ENCODE measurements at places on chromosomes 3 and 15.

- no peak for DNase-seq
Measured at GRCh38 chr3:177190756-177191681, 6.3 kb downstream of the TBL1XR1 start.

- DNase-seq: peak; percentile 35
Measured at GRCh38 chr3:53938645-53939044, 47.0 kb upstream of the SELENOK start.

DNA sequence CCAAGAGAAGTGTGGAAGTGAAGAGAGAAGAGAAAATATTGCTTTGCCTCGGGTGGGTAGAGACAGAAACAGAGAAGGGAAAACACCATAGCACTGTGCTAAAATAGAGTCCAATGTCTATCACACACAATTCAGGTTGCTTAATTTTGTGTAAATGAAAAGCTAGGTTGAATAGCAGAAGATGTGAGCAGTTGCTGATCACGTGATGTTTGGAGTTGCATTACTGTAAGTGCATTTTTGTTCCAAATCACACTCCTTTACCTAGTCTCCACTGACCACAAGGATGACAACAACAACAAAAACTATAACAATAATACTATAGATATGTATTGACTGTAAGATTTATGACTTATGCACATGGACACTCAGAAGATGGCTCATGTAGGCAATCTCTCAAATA lies 683.2 kb downstream of the AGBL1 start:
- no peak for DNase-seq

GRCh38 chr3:57967590-57967989 lies 40.6 kb upstream of the FLNB start:
- no peak for DNase-seq

DNA sequence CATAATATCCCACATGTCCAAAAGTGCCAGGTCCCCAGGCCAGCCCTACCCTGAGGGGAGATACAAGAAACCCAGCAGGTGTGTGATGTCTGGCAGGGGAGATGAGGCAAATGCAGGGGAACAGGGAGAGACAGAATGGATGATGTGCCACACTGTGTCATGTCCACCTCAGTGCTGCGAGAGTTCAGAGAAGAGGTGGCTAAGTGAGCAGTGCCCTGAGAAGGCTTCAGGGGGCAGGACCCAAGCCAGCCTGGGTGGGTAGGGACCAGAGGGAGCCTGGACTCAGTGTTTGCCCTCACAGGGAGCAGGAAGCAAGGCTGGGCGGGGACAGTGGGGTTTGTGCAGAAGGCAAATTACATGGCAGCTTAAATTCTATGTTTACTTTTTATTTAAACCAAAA lies 61.2 kb downstream of the KLHL6 start:
- DNase-seq: no peak

GRCh38 chr3:98788651-98789050 lies 25.5 kb downstream of the ST3GAL6 start:
- DNase-seq: no peak

DNA sequence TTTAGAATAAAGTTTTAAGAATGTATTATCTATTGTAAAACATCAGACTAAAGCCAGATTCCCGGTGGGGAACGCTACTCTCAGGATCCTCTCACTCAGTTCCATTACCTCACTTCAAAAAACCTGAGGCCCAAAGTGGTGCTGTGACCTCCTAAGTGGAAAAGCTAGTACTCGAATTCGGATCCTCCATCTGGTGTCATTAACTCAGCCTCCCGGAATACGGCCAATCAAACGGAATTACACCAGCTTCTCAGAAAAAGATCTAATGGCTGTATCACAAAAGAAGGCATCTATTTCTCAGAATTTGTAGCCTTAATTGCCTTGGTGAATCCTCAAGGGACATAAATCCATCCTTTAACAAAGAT lies 627 bp downstream of the ACAD11 start:
- DNase-seq: no peak

GRCh38 chr3:73068419-73068818 lies 7.0 kb downstream of the EBLN2 start:
- no peak for DNase-seq

DNA sequence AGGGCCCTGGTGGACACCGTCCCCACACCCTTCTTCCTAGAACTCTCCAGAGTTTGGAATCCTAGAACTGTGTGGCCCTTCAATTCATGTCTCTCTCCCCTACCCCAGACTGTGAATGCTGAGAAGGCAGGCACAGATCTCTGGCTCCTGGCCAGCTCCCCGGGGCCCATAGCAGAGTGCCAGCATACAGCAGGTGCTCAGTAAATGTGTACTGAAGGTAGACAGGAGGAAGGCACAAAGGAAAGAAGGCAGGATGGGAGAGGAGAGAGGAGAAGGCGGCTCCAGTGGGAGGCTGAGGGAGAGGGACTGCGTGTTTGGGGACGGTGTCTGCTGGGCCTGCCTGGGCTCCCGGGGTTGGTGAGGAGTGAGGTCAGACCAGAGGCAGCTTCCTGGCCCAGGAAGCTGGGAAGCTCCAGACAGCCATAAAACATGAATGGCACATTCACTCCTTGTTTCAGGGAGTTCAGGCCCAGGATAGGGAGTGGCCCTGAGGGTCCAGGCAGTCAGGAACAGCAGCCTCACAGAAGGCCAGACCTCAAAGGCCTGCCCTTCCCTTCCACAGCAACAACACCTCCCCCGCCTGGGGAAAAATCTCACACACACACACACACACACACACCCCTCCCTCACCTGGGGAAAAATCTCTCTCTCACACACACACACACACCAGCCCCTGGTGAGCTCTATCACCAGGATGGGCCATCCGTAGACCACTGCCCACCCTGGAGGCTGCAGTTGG lies 137.1 kb upstream of the PRR20G start:
- DNase-seq: no peak

DNA sequence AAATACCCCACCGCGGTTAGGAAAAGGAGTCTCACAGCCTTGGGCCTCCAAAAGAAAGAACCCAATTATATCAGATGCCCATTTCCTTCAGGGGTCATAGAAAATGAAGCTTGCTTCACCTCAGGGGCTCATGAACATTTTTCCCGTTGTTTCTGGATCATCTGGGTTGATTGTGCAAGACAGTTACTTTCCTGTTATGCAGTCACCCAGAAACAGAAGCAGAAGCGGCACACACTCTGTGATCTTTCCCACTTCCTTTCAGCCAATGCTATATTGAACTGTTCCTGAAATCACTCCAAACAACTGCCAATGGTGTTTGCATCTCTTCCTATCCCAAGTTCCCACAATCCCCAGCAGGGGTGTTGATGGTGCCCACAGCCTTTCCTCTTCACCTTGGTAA lies 295.6 kb upstream of the RASGRP1 start:
- no peak for DNase-seq

GRCh38 chr3:167115331-167115934 lies 264.7 kb downstream of the ZBBX start:
- no peak for DNase-seq

- DNase-seq: no peak
Measured at GRCh38 chr3:129984125-129984524, 9.6 kb downstream of the TRH start.

GRCh38 chr3:10017636-10018292 lies 8.5 kb upstream of the FANCD2 start:
- DNase-seq: no peak

DNA sequence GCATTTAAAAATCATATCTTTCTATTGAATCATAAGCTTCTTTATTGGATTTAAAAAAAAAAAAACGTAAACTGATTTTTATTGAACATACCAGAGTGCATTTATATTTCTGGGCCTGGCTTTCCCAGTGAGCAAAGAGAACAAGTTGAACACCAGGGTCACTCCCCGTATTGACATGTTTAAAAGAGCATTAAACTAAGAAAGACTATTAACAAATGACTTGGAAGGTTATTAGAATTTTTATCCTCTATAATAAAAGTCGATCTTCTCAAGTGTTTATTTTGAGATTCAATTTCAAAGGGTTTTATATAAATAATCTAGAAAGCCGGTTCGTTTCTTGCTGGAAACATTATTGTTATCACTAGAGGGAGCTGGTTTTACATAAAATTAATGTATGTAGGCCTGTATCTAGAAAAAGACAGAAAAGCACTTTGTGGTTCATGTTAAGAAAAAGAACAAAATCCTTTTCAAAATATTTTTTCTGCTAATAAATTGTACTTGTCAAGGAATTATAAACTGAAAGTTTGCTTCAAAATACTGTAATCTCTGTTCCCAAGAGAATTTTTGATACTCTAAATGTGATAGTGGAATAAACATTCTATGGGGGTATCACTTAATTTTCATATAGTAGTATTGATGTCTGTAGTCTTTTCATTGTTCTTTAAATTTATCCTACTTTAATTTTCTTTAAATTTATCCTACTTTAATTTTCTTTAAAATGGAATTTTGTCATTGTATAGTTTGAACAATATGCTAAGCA lies 321.8 kb upstream of the MME start:
- DNase-seq: no peak

Measured in Panc1 (cell line).